Inflammatory macrophage (primary cell): ENCODE measurements at places on chromosomes 7 and 10.

- DNase-seq = no peak
Observed at GRCh38 chr10:75540357-75540966, 109.0 kb downstream of the LRMDA start.

GRCh38 chr10:23974746-23975272 is 234.1 kb upstream of the KIAA1217 start:
- DNase-seq = no peak

DNA sequence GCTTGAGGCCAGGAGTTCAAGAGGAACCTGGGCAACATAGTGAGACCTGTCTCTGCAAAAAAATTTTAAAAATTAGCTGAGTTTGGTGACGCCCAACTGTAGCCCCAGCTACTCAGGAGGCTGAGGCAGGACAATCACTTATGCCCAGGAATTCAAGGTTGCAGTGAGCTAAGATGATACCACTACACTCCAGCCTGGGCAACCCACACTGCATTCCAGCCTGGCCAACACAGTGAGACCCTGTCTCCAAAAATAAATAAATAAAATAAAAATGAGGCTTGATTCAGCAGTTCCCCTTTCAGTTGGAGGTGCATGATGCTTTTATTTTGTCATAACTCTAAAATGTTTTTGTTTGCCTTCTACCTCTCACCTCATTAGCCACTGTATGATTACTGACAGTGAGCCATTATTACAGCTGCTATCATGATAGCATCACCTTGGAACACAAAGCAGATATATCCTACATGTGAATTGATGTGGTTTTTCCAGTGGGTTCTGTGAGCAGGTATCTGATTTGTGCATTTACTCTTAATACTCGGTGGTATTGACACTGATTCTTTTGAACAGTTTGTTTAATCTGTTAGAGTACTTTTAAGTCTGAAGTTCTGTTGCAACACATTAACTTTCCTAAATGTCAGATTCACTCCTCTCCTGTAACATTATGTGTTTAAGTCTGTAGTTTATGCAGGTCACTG is 49.1 kb downstream of the ARID5B start:
- no peak for DNase-seq

DNA sequence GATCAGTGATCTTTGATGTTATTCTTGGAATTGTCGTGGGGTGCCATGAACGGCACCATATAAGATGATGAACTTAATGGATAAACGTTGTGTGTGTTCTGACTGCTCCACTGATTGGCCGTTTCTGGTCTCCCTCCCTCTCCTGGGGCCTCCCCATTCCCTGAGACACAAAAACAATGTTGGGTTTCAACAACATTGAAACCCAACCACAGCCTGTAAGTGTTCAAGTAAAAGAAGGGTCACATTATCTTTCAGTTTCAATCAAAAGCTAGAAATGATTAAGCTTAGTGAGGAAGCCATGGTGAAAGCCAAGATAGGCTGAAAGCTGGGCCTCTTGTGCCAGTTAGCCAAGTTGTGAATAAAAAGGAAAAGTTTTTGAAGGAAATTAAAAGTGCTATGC is 19.5 kb downstream of the EN2 start:
- no peak for DNase-seq

GRCh38 chr7:17558135-17558534 is 259.7 kb downstream of the AHR start:
- DNase-seq = no peak

GRCh38 chr10:121683816-121684215 is 85.6 kb upstream of the FGFR2 start:
- DNase-seq = no peak

- no peak for DNase-seq
Observed at GRCh38 chr10:122248356-122249302, 22.5 kb upstream of the BTBD16 start.

DNA sequence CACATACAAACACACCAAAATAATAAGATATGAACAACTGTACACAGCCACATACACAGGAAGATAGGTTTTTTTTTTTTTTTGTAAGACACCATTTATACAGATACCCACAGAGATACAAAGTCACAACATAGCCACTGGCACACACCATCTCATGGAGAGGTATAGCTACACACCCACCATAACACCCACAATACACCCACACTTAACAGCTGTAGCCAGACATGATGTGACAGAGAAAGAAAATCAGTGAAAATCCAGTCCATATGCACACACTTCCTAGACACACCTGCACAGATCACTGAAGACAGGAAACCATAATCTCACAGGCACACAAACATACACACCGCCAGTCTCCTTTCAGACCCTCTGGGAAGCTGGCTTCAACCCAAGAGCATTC is 62.4 kb upstream of the PAX2 start:
- no peak for DNase-seq

DNA sequence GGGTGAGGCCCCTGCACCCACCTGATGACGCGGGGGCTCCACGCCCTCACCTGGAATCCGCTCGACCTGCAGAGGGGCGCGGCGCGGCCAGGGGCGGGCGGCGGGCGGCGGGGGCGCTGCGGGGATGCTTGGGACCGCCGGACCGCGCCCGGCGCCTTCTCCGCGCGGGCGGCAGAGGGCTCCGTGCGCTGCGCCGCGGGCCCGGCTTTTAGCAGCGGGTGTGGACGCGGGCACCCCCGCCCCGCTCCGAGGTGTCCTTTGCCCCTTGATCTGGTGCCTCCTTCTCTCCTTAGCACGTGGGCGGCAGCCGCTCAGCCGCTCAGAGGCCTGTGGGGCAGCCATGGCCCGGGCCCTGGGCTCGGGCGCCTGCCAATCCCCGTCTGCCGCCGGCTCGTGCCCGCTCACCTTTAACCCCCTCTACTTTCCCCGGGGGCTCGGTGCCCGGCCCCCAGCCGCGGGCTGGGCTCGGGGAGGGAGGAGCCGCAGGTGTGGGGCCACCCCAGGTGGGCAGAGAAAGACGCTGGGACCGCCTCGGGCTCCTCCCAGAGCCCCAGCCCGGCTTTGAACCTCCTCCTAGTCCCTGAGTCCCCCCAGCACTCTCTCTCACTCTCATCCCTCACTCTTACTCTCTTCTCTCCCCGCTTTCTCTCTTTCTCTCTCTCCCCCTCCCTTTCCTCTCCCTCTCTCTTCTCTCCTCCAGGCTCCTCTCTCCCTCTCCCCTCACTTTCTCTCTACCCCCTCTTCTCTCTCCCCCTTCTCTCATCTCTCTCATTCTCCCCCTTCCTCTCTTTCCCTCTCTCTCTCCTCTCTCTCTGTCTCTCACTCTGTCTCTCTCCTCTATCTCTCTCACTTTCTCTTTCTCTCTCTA is 19.7 kb upstream of the VPS37D start:
- no peak for DNase-seq

DNA sequence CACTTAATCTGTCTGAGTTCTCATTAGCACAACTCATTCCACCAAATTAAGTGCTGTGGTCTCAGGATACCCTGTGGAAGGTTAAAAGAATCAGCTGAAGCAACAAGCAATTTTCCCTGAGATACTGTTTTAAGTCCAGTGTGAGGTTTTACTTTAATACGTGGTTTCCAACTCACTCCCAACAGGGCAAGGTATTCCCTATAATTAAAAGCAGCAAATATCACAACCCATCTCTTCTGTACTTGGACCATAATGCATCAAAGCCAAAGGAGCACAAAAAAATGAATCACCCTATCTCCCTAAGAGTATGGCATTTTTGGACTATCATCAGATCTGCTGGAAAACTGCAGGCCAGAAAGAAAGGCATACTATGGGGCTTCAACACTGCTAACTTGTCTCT is 4.9 kb downstream of the CADPS2 start:
- no peak for DNase-seq

DNA sequence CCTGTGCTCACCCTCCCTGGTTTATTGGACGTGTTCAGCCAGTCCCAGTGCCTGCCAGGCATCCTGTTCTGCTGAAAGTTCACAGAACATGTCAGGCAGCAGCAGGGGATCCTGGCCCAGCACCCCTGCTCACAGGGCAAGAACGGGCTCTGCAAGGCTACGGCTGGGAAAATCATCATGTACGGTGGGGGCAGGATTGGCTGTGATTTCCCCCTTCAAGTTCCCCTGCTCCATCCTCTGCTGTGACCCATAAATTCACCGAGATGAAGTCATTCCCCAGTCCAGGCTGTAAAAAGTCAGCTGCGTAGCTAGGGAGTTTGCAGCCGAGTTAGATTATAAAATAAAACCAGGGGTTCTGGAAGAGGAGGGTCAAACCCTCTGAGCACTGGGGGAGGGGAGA is 484.1 kb upstream of the ZMIZ1 start:
- no peak for DNase-seq

- DNase-seq = no peak
Observed at GRCh38 chr10:79247373-79248137, 99.7 kb upstream of the PPIF start.

- no peak for DNase-seq
Observed at GRCh38 chr10:129079705-129080104, 387.3 kb upstream of the MGMT start.

DNA sequence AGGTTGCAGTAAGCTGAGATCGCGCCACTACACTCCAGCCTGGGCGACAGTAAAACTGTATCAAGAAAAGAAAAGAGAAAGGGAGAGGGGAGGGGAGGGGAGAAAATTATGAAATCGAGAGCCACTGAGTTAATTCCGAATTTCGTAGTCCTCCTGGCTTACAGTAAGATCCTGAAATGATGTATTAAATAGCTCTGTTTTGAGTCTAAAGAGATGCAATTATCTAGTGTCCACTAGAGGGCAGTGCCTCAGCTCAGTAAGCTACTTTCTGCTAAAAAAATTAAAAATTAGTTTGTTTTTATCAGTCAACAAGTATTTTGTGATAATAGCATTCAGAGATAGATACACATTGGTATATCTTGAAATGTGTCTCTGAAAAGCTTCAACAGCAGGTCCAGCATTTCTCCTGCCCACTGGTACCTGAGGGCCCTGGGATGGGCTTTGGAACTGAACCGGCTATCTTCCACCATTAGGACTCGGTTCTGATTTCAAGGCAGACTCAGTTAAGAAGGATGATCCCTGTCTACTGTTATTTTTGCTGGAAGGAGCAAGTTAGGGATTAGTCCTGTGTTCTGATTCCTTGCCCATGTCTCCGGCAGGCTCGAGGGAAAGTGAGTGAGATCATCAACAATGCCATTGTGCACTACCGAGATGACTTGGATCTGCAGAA is 19.5 kb downstream of the TSPAN33 start:
- peak; percentile 68 for DNase-seq

- no peak for DNase-seq
Observed at GRCh38 chr7:32145911-32146310, 75.7 kb upstream of the PDE1C start.

DNA sequence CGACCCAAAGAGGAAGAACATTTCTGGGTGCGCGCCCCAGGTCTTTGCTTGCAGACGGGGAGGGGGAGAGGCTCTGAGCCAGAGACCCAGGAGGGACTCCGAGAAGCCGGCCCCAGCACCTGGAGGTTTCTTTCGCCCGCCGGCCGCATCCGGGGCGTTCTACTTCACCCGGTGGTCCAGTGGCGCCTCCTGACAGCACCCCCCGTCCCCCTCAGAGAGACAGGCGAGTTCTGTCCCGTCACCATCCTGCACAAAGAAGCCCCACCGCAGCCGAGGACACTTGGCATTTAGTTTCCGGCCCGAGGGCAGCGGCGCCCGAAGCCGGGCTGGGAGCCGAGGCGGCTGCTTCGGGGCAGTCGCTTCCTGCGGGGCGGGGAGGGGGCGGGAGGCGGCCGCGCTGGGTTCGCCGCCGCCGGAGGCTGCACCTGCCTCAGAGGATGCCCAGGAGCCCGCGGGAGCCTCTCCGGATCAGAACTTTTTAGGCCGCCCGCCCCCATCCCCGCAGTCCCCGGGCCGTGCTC is at the start of gene TMEM178B:
TMEM178B (plus strand) TSS at position 424 of the 521 bp plus-strand sequence.
- no peak for DNase-seq

GRCh38 chr7:76244781-76245391 is 43.2 kb downstream of the SRRM3 start:
- DNase-seq = no peak

DNA sequence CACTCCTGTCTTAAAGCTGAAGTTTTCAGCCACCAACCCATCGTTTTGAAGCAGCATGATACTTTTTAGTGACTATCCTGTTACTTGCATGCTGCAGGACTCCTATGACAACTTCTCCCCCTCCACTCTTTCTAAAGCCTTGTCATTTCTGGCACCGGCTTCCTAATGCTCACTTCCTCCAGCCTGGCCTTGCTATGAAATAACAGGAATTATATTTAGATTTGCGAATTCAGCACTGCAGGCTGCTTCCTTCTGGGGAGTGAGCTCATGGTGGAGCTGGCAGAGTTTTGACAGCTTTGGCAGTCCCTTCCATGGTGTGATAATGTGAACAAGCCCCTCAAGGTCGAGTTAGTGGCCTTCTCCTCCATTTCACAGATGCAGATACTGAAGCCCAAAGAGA is 13.4 kb downstream of the BLNK start:
- peak; percentile 85 for DNase-seq

- no peak for DNase-seq
Observed at GRCh38 chr7:73436031-73436929, 2.7 kb downstream of the FZD9 start.

- DNase-seq = no peak
Observed at GRCh38 chr10:5595994-5596471, 70.4 kb downstream of the ASB13 start.
